ENCODE measurements at places on chromosomes 12 and 14.

- H3K4me3 ChIP-seq, result no peak overlapping the region
- no peaks in the 10 kb centered on the region for H3K27me3 ChIP-seq
- no peak for DNase-seq
- H3K27ac ChIP-seq, result no peak overlapping the region
- H3K4me1 ChIP-seq, result no peaks in the 10 kb centered on the region
These were observed 614.8 kb downstream of the DIO2 start for GRCh38 chr14:79596551-79596950.

DNA sequence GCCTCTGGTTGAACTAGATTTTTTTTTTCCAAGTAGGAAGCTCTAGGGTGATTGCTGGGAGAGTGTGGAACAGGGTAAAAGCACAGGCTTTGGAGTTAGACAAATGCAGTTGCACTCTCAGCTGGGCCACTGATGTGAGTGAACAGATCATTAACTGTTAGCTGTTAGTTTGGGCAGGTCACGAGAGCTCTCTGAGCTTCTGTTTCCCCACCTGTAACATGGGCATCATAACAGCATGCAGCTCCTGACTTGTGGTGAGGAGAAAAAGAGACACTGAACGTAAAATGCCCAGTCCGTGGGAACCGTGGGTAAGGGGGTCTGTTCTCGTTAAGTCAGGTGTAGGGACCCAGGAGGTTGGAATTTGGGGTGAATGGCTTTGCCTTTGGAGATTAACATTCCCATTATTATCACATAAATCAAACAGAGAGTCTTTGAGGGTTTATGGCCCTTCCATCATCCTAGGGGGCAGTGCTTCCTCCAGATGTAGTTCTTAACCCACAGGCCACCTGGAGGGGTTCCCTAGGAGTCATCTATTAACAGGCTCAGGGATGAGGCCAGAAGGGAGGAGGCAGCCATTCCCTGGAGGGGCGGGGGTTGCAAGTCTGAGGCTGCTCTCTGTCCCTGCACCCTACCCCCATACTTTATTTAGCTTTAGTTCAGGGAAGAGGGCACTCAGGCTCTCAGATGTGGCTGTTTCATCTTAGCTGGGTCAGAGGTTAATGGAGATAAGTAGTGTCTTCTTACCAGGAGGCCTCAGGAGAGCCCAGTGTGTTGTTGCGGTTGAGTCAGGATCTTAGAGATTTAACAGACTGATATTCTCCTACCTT is 135.2 kb downstream of the DACT1 start:
- H3K27ac ChIP-seq, result no peak overlapping the region
- H3K36me3 ChIP-seq, result no peaks in the 10 kb centered on the region
- H3K27me3 ChIP-seq, result peaks cover 5% of the 10 kb centered on the region
- no peaks in the 10 kb centered on the region for H3K4me1 ChIP-seq

- no peaks in the 10 kb centered on the region for H3K36me3 ChIP-seq
- H3K27ac ChIP-seq, result no peak overlapping the region
- no peak for DNase-seq
- H3K27me3 ChIP-seq, result peaks cover 3% of the 10 kb centered on the region
These were observed 125.5 kb upstream of the SRRM4 start for GRCh38 chr12:118855858-118856257.

- H3K4me1 ChIP-seq, result no peaks in the 10 kb centered on the region
- peaks cover 2% of the 10 kb centered on the region for H3K27me3 ChIP-seq
- H3K36me3 ChIP-seq, result no peaks in the 10 kb centered on the region
- no peak for DNase-seq
- H3K27ac ChIP-seq, result no peak overlapping the region
These were observed 518.0 kb upstream of the TBX3 start for GRCh38 chr12:115201966-115202365.

GRCh38 chr14:22313172-22313801 is 275.7 kb downstream of the DAD1 start:
- H3K27me3 ChIP-seq, result no peaks in the 10 kb centered on the region
- no peaks in the 10 kb centered on the region for H3K4me1 ChIP-seq
- H3K36me3 ChIP-seq, result no peaks in the 10 kb centered on the region
